ENCODE measurements at places on chromosomes 16 and 17. TPM values are rescaled to one million over a fixed set of nuclear protein-coding genes. Genes with fewer than 3 reads are reported as not detected.

The PNMT gene
- total RNA-seq = not detected

The ITGB4 gene
- total RNA-seq = 0.28 TPM

The MPV17L gene
- 0.65 TPM for total RNA-seq

The LRRC37B gene
- 9.2 TPM for total RNA-seq

The SEPTIN1 gene
- total RNA-seq = not detected

The KRTAP16-1 gene
- total RNA-seq = not detected

The HSD17B1 gene
- total RNA-seq = 0.85 TPM

The OR1A1 gene
- total RNA-seq = not detected

The HS3ST3A1 gene
- total RNA-seq = 4.1 TPM

The C16orf96 gene
- under 0.01 TPM for total RNA-seq

The ANKFY1 gene
- total RNA-seq = 32.6 TPM

The COX6A2 gene
- not detected for total RNA-seq

The KCNG4 gene
- total RNA-seq = not detected

The BAIAP3 gene
- total RNA-seq = 0.28 TPM

The TADA2A gene
- total RNA-seq = 16.8 TPM

The EARS2 gene
- 25.5 TPM for total RNA-seq

The FAM117A gene
- 1.8 TPM for total RNA-seq

The AGRP gene
- total RNA-seq = not detected

The SCN4A gene
- total RNA-seq = under 0.01 TPM

The MRC2 gene
- 290 TPM for total RNA-seq

The CACNA1H gene
- total RNA-seq = 1.3 TPM

The HOXB2 gene
- total RNA-seq = 0.85 TPM

The CBLN1 gene
- not detected for total RNA-seq

The LRRC59 gene
- 154 TPM for total RNA-seq

The ARHGDIG gene
- total RNA-seq = 1.8 TPM

The SRL gene
- total RNA-seq = 0.09 TPM

The CANT1 gene
- total RNA-seq = 27.9 TPM

The MCRIP2 gene
- total RNA-seq = 15.2 TPM

The CDH8 gene
- total RNA-seq = not detected

The KRT14 gene
- 0.14 TPM for total RNA-seq

The C16orf92 gene
- total RNA-seq = not detected

The CA10 gene
- not detected for total RNA-seq

The TMC7 gene
- 0.28 TPM for total RNA-seq

The TBX4 gene
- 0.14 TPM for total RNA-seq
